OCI-LY7 (cell line): ENCODE measurements at places on chromosomes 2 and 18.

- DNase-seq = peak; percentile 46
These were observed 29.8 kb downstream of the EPC2 start for GRCh38 chr2:148674063-148675020.

DNA sequence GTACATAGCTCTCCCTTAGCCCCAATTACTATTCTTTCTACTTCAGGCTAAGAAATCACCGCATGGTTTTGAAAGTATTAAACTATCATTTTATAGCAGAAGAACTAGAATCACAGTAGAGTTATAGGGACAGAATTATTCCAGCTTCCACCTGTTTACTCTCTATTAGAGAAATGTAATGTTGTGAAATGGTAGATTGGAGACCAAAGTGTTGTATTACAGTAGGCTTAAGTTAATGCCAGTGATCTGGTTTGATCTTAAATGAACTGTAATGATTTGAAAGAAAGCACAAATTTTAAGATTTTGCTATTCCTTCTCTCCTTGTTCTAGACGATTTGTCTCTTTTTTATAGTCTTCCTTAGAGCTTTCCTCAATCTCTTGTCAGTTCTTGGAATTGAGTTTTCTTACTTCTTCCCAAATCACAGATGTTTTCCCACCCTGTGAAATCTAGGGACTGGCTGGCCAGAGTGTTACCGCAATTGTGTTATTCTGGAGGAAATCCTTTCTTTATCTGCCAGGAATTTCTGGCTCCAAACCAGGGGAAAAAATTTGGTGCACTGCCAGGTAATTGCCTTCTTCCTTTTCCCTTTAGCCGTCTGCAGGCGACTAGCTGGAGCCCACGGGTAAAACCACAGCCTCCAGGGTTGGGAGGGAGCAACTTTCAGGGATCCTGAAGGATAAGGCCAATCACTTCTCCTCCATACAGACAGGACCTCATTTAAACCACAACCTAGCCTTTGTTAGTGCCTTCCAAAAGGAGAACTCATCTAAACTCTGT, 51.7 kb downstream of the NOP58 start:
- DNase-seq = no peak

- peak; percentile 80 for DNase-seq
These were observed 15.4 kb downstream of the HK2 start for GRCh38 chr2:74849228-74849892.

DNA sequence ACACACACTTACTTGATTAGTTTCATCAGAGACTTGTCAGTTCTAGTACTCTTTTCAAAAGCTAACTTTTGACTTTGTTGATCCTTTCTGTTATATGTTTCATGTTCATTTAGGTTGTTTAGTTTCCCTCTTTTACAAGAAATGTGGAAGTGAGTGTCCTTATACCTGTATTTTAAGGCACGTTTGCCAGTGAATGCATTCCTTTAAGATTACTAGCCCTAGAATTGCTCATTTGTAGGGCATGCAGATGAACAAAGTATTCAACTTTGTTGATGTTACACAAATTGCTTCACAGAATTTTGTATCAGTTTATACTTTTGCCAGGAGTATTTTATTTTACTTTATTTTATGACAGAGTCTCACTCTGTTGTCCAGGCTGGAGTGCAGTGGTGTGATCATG, 6.3 kb downstream of the IL1RL2 start:
- no peak for DNase-seq

DNA sequence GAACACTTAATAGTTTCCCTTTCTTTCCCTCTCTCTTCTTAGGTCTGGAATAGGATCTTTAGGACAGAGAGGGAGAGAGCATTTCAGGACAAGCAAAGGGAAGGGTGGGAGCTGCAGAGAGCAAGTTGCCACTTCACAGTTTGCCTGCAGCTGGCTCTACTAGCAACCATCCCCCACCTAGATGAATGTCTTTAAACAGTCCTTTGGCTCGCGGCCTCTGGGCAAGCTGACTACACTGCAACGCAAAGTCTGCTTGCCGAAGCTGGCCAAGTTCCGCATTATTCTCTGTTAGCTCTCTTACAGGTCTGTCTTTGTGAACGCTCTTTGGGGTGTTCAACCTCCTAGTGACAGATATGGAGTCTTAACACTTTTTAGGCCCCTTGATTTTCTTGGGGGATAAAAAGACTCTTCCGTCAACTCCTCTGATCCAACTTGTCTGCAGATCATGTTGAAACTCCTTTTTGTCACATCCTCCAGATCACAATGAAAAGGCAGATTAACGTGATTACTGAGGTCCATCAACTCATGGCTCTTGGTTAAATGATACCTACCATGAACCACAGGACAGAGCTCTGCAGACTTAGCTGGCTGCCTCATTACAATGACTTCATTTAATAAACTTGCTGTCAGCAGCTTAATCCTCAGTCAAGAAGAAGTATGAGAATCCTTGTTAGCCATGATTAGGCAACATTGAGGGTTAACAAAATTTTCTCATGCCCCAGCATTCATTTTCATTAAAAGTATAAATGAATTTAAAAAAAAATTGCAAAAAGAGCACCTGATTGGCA, 74.6 kb downstream of the SLC4A3 start:
- DNase-seq = no peak
